ENCODE measurements at places on chromosomes 11 and 22. TPM values are rescaled to one million over a fixed set of nuclear protein-coding genes. Genes with fewer than 3 reads are reported as not detected.

GRCh38 chr11:123431619-123432018, 1.6 kb downstream of the GRAMD1B start:
- H3K4me3 ChIP-seq = peak overlapping the region; percentile 77
- H3K36me3 ChIP-seq = no peaks in the 10 kb centered on the region
- H3K27ac ChIP-seq = no peak overlapping the region
- DNase-seq = no peak
- no peaks in the 10 kb centered on the region for H3K27me3 ChIP-seq
- H3K4me1 ChIP-seq = peaks cover 16% of the 10 kb centered on the region

LRRC56 gene
- 0.82 TPM for total RNA-seq

DNA sequence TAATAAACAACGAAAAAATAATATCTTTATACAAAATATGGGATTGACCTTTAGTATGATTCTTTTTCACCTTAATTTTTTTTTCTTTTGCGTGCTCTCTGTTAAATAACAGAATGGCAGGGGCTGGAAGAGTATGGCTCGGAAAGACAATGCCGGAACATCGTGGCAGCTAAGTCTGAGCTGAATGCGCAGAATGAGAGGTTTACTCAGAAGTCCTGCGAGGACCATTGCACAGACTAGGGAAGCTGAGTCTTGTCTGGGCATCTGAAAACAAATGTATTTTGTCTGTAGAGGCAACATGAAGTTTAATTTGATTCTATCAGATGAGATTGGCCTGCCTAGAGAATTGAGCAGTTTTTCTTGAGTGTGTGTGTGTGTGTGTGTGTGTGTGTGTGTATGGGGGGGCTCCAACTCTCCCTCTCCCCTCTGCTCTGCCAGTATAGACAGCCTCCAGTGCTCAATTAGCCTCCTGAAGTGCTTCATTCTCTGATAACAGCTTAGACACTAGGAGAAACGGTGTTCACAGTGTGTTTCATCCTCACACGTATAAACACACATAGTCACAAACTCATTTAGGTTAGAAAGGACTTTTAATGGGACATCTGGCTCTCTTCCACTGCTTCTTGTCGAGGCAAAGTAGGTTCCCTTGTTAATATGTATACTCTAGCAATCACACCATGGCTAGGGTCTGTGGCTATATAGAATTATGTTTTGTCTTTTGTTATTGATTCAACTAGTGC, 244.3 kb upstream of the SORL1-AS1 start:
- peaks cover 13% of the 10 kb centered on the region for H3K27me3 ChIP-seq
- H3K27ac ChIP-seq = peak overlapping the region; percentile 21
- H3K4me3 ChIP-seq = no peak overlapping the region
- H3K36me3 ChIP-seq = no peaks in the 10 kb centered on the region
- no peak for DNase-seq
- H3K4me1 ChIP-seq = peaks cover 9% of the 10 kb centered on the region

C11orf68 gene
- total RNA-seq = 35.3 TPM

GRCh38 chr11:94934362-94934761, 39.0 kb downstream of the CWC15 start:
- no peaks in the 10 kb centered on the region for H3K36me3 ChIP-seq
- H3K27me3 ChIP-seq = no peaks in the 10 kb centered on the region
- H3K4me1 ChIP-seq = peaks cover 42% of the 10 kb centered on the region

DNA sequence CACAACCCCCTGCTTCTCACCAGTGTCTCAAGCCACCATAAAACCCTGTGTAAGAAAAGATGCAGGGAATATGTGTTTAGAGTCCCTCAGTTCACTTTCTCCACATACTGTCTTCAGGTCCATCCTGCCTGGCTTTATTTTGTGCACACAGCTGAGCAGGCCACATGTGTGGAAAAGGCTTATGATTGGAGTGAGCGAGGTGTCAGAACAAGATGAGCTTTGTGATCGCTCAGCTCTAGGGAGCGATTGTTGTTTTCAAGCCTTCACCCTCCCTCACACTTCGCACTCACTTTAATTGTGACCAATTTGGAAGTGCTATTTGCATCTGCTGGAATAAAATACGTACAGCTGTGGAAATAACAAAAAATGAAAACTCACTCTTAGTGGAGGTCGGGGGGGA, 931.1 kb upstream of the TENM4 start:
- H3K4me3 ChIP-seq = no peak overlapping the region
- no peak for DNase-seq
- H3K36me3 ChIP-seq = no peaks in the 10 kb centered on the region
- no peak overlapping the region for H3K27ac ChIP-seq
- no peaks in the 10 kb centered on the region for H3K4me1 ChIP-seq

FREY1 gene
- total RNA-seq = 1.5 TPM

DNA sequence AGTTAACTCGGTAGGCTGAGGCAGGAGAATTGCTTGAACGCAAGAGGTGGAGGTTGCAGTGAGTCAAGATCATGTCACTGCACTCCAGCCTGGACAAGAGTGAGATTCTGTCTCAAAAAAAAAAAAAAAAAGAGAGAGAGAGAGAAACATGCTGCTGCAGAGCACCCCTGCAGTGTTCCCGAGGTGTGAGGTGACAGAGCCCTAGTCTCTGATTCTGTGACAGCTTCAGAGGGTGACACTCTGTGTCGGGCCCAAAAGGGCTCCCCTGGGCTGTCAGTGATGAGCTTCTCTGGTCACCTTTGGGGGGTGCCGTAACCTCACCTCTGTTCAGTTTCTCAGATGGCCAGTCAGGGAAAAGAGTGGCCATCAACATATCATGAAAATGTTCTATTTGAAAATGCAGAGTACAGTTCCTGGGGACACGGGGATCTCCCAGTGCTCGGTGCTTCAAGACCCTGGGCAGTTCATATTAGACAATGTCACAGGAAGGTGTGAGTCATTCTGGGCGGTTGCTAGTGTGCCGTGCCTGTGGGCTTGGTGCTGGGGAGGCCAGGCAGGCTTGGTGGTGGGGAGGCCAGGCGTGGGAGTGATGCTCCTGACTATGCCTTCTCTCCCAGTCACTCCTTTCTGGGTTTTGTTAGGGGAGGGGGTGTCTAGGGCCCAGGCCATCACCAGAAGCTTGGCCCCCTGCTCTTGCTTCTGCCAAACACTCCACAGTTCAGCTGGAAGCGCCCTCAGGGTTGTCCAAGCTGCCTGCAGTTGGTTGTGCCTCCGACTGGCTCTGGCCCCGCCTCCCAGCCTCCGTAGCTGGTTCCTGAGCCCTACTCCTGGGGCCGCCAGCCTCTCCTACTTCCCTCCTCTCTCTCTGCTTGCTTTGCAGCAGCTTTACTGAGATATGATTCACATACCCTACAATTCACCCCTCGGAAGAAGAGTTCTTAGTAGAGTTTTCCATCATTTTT, 52.5 kb upstream of the CLDN5 start:
- no peak overlapping the region for H3K4me3 ChIP-seq
- no peaks in the 10 kb centered on the region for H3K27me3 ChIP-seq
- peak; percentile 55 for DNase-seq
- peaks cover 8% of the 10 kb centered on the region for H3K4me1 ChIP-seq
- no peaks in the 10 kb centered on the region for H3K36me3 ChIP-seq

YPEL4 gene
- 0.62 TPM for total RNA-seq

DNA sequence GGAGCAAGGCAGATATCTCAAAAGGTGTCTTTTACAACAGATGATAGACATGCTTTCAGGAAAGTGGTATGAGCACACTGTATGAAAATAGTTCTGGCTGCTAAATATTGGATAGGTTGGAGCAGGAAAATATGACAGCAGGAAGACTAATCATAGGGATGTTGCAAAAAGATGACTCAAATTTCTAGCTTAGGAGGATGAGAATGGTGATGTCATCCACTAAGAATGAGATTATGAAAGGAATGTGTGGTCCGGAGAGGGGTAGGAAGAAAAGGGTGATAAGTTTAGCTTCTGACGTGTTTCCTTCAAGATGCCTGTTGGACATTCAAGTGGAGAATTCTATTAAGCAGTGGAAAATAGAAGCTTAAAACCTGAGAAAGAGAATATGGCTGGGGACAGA, 46.4 kb downstream of the RCN1 start:
- no peaks in the 10 kb centered on the region for H3K27me3 ChIP-seq
- DNase-seq = peak; percentile 98
- peaks cover 13% of the 10 kb centered on the region for H3K4me1 ChIP-seq
- no peak overlapping the region for H3K4me3 ChIP-seq

DNA sequence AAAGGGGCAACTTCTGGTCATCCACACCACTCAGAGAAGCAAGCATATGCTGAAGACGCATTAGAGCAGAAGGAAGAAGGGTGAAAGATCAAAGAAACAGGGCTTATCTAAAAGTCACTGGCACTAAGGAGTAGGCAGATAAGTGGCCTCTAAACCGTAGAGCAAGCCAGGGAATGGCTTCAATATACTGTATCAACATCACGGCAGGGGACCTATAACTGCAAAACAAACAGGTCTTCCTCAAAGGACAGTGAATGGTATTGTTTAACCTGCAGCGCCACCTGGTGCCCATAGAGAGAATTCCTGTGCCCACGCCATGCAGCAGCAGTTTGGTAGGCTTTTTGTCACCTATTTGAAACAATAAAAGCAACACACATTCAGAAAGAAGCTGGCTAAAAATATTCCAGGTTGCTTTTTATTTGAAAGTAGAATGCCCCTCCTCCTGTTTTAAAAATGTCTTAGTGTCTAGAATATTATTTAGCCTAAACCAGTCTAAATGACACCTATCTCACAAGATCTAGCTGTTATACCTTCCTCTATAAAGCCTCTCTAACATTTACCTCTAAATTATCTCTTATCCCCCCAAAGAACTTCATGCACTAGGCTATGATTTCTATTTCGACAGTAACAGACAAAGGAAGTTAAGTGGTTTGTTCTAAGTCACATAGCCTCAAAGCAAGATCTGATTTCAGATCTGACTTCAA, 21.8 kb downstream of the SNX19 start:
- peaks cover 25% of the 10 kb centered on the region for H3K4me1 ChIP-seq
- peak overlapping the region; percentile 10 for H3K27ac ChIP-seq
- peak; percentile 44 for DNase-seq
- H3K4me3 ChIP-seq = no peak overlapping the region

- no peaks in the 10 kb centered on the region for H3K27me3 ChIP-seq
- no peak overlapping the region for H3K4me3 ChIP-seq
- no peak overlapping the region for H3K27ac ChIP-seq
- H3K36me3 ChIP-seq = peaks cover 5% of the 10 kb centered on the region
- H3K4me1 ChIP-seq = peaks cover 17% of the 10 kb centered on the region
These were observed 25.4 kb downstream of the FBLN1 start for GRCh38 chr22:45528046-45528445.

CHRM1 gene
- total RNA-seq = not detected

- no peak for DNase-seq
- no peak overlapping the region for H3K4me3 ChIP-seq
- no peaks in the 10 kb centered on the region for H3K27me3 ChIP-seq
- H3K36me3 ChIP-seq = peaks cover 17% of the 10 kb centered on the region
- H3K27ac ChIP-seq = no peak overlapping the region
- no peaks in the 10 kb centered on the region for H3K4me1 ChIP-seq
These were observed 7.1 kb downstream of the ACAD8 start for GRCh38 chr11:134260503-134260902.

DNA sequence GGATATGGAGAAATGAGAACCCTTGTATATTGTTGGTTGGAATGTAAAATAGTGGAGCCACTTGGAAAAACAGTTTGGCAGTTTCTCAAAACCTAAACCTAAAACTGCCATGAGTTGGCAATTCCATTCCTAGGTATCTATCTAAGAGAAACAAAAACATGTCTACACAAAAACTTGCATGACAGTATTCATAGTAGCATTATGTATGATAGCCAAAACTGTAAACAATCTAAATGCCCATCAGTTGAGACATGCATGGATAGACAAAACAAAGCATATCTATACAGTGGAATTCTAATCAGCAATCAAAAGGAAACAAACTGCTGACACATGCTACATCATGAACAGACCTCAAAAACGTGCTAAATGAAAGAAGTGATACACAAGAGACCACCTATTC, 34.9 kb downstream of the TRAF6 start:
- peaks cover 8% of the 10 kb centered on the region for H3K4me1 ChIP-seq
- H3K27me3 ChIP-seq = no peaks in the 10 kb centered on the region
- DNase-seq = peak; percentile 48
- H3K4me3 ChIP-seq = no peak overlapping the region

GRM5 gene
- total RNA-seq = 0.70 TPM

GRCh38 chr11:96367342-96367741, 22.4 kb downstream of the CCDC82 start:
- H3K4me3 ChIP-seq = no peak overlapping the region
- no peak for DNase-seq
- no peak overlapping the region for H3K27ac ChIP-seq
- no peaks in the 10 kb centered on the region for H3K27me3 ChIP-seq
- no peaks in the 10 kb centered on the region for H3K4me1 ChIP-seq

EFEMP2 gene
- 97.3 TPM for total RNA-seq

GRCh38 chr11:111951565-111951964, 14.4 kb downstream of the DIXDC1 start:
- H3K4me3 ChIP-seq = no peak overlapping the region
- no peaks in the 10 kb centered on the region for H3K27me3 ChIP-seq
- no peaks in the 10 kb centered on the region for H3K36me3 ChIP-seq
- no peak for DNase-seq
- no peaks in the 10 kb centered on the region for H3K4me1 ChIP-seq

CSTPP1 gene
- 29.6 TPM for total RNA-seq

- no peak overlapping the region for H3K27ac ChIP-seq
- no peaks in the 10 kb centered on the region for H3K36me3 ChIP-seq
- H3K27me3 ChIP-seq = no peaks in the 10 kb centered on the region
- no peak for DNase-seq
- no peak overlapping the region for H3K4me3 ChIP-seq
These were observed 127.9 kb upstream of the OPCML start for GRCh38 chr11:133660202-133660568.

LUZP2 gene
- 1.8 TPM for total RNA-seq

GRCh38 chr11:84389696-84390095, 1103.5 kb upstream of the CCDC90B start:
- H3K36me3 ChIP-seq = no peaks in the 10 kb centered on the region
- H3K27me3 ChIP-seq = no peaks in the 10 kb centered on the region
- no peak overlapping the region for H3K4me3 ChIP-seq
- no peak overlapping the region for H3K27ac ChIP-seq
- H3K4me1 ChIP-seq = no peaks in the 10 kb centered on the region
- DNase-seq = no peak

GAS2 gene
- total RNA-seq = 1.5 TPM

SEC14L6 gene
- total RNA-seq = 0.16 TPM

GRCh38 chr22:26887456-26887855, 230.1 kb downstream of the MIAT start:
- DNase-seq = peak; percentile 97
- H3K27ac ChIP-seq = peak overlapping the region; percentile 54
- peaks cover 36% of the 10 kb centered on the region for H3K4me1 ChIP-seq
- no peak overlapping the region for H3K4me3 ChIP-seq
- H3K27me3 ChIP-seq = no peaks in the 10 kb centered on the region

MYBPC3 gene
- total RNA-seq = not detected

Measured in astrocyte (in vitro differentiated cells and primary cell).